ENCODE measurements at places on chromosomes 7 and 10. TPM values are rescaled to one million over a fixed set of nuclear protein-coding genes. Genes with fewer than 3 reads are reported as not detected.

Gene CREB5
- total RNA-seq, result 5.2 TPM

Gene GDF2
- not detected for total RNA-seq

Gene TSPAN12
- total RNA-seq, result 7.2 TPM

Gene CUBN
- 0.80 TPM for total RNA-seq

Gene ADIRF
- total RNA-seq, result 259 TPM

Gene NME8
- not detected for total RNA-seq

Measured in PC-3 (cell line).